H1 (cell line): ENCODE measurements at places on chromosomes 3 and 15. TPM values are rescaled to one million over a fixed set of nuclear protein-coding genes. Genes with fewer than 3 reads are reported as not detected.

The DUOX1 gene
- 0.84 and 0.96 TPM in 2 replicates for total RNA-seq

DNA sequence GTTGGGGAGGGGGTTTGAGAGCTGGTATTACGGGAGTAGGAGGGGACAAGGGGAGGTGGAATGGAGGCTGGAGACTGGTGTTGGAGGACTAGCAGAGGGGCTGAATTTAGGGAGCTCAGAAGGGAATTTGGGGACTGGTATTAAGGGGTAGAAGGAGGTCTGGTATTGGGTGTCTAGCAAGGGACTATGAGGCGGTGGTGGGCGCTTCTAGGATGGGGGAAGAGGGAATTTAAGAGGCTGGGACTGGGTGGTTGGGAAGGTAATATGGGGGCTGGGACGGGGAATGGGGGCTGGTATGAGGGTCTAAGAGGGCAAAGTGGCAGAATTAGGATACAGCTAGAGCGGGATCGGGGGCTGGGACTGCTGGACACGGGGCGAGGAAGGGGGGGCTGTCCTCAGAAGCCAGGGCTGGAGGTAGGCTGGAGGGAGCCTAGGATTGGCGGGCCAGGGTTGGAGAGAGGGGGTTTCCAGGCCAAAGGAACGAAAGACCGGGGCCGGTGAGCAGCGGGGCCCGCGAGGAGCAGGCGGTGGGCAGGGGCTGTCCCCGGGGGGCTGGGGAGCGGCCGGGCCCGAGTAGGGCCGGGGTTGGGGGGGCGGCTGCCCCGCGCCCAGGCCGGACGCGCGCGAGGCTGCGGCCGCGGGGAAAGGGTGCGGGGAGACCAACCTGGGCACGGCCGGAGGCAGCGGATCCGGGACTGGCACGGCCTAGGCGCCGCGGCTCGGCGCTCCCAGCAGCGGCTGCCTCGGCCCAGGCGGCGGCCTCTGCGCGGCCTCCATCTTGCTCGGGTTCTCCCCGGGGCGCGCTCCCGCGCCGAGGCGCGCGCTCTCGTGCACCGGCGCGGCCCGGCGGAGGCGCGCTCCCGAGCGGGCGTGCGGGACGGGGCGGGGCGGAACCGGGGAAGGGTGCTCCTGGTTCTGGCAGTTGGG, at the start of gene LHFPL4:
Gene LHFPL4 (minus strand): TSS at position 802 of the 927 bp plus-strand sequence. CDS start 1,143 bp downstream, outside the sequence.
- H3K36me3 ChIP-seq: no peaks in the 10 kb centered on the region
- peaks cover 7% of the 10 kb centered on the region for H3K4me1 ChIP-seq
- peak; percentile 85 for DNase-seq
- no peaks in the 10 kb centered on the region for H3K27me3 ChIP-seq

DNA sequence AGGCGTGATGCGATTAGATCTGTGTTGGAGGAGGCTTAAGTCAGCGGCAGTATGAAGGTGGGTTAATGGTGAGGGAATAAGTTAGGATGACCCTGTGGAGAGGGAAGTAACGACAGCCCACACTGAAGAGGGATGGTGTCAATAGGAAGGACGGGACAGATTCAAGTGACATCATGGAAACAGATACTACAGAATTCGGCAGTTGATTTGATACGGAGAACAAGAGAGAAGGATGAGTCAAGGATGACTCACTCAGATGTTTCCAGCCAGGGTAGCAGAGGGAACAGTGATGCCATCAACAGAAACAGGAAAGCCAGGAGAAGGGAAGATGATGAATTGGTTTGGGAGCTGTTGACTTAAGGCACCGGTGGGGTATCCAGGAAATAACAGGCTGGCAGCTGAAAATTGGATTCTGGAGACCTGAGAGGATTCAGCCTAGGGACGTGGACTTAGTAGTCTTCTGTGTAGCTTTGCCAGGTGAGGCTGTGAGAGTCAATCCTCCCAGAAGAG, 38.0 kb downstream of the SHC4 start:
- no peak overlapping the region for H3K27ac ChIP-seq
- H3K36me3 ChIP-seq: no peaks in the 10 kb centered on the region
- H3K27me3 ChIP-seq: no peaks in the 10 kb centered on the region
- no peak for DNase-seq
- H3K4me1 ChIP-seq: no peaks in the 10 kb centered on the region

The PSTPIP1 gene
- 0.63 and 1.8 TPM in 2 replicates for total RNA-seq

DNA sequence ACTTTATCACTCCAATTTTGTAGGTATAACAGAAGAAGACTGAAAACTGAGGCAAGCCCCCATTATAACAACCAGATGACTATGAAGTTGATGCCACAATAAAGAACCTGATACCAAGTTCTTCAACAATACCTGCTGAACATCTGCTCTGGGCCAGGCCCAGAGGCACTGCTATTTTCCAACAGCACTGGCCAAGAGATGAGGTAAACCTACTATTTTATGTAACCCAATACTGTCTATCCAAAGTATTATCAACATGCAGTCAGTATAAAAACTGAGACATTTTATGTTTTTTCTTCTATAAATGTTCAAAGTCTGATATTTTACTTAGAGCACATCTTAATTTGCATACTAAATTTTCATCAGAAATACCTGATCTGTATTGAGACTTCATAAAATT, 6.1 kb downstream of the SPG11 start:
- DNase-seq: no peak
- H3K27me3 ChIP-seq: no peaks in the 10 kb centered on the region
- H3K27ac ChIP-seq: no peak overlapping the region
- H3K36me3 ChIP-seq: peaks cover 2% of the 10 kb centered on the region; the same call in 1 of the 2 replicates
- H3K4me3 ChIP-seq: no peak overlapping the region

- H3K36me3 ChIP-seq: no peaks in the 10 kb centered on the region
- H3K4me1 ChIP-seq: no peaks in the 10 kb centered on the region
- peak overlapping the region; percentile 81 for H3K27ac ChIP-seq
- DNase-seq: no peak
Measured at GRCh38 chr15:30990446-30991254, 778 bp downstream of the MTMR10 start.

DNA sequence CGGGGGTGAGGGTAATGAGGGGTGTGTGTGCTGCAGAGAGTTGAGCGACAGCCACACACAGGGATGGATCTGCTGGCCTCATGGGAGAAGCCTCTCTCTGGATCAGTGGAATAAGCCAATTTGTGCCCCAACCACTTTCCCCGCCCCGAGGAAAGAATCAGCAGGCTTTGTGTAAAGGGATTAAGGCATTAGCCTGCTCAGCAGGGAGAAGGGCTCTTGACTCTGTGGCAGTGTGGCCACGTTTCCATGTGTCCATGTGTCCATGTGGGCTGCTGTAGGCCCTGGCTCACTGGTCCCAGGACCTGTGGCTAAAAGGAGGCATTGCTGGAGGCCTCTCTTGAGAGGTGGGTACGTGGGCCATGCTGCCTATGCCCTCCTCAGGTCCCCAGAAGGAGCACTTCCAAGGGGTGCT, 104.7 kb downstream of the HMG20A start:
- no peak overlapping the region for H3K4me3 ChIP-seq
- H3K36me3 ChIP-seq: no peaks in the 10 kb centered on the region
- H3K27me3 ChIP-seq: no peaks in the 10 kb centered on the region
- DNase-seq: no peak

The STAB1 gene
- 1.8 and 1.9 TPM in 2 replicates for total RNA-seq

GRCh38 chr3:28936154-28936553, 344.7 kb upstream of the RBMS3 start:
- H3K27me3 ChIP-seq: no peaks in the 10 kb centered on the region
- DNase-seq: no peak
- no peak overlapping the region for H3K27ac ChIP-seq
- H3K36me3 ChIP-seq: no peaks in the 10 kb centered on the region
- no peaks in the 10 kb centered on the region for H3K4me1 ChIP-seq
- no peak overlapping the region for H3K4me3 ChIP-seq

- H3K4me3 ChIP-seq: no peak overlapping the region
- H3K4me1 ChIP-seq: no peaks in the 10 kb centered on the region; the same call in 1 of the 2 replicates
- peaks cover 89% of the 10 kb centered on the region for H3K36me3 ChIP-seq
- no peak for DNase-seq
- no peak overlapping the region for H3K27ac ChIP-seq
- H3K27me3 ChIP-seq: no peaks in the 10 kb centered on the region
Measured at GRCh38 chr15:58909616-58910015, 23.9 kb downstream of the SLTM start.

DNA sequence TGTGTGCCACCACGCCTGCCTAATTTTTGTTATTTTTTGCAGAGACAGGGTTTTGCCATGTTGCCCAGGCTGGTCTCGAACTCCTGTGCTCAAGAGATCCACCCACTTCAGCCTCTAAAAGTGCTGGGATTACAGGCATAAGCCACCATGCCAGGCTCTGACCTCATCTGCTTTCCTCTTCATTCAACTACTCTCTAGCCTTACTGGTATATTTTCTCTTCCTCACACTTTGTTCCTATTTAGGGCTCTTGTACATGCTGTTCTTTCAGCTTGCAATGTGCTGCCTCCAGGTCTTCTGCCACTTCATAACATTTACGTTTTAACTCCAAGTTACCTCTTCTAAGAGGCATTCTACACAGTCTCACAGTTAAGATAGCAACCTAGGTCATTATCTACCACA, 34.9 kb downstream of the PIK3CB start:
- DNase-seq: no peak
- no peaks in the 10 kb centered on the region for H3K36me3 ChIP-seq
- peaks cover 2% of the 10 kb centered on the region for H3K4me1 ChIP-seq

- no peaks in the 10 kb centered on the region for H3K27me3 ChIP-seq
- H3K4me1 ChIP-seq: no peaks in the 10 kb centered on the region
- DNase-seq: no peak
- H3K4me3 ChIP-seq: no peak overlapping the region
- H3K27ac ChIP-seq: no peak overlapping the region
- H3K36me3 ChIP-seq: no peaks in the 10 kb centered on the region
Measured at GRCh38 chr3:72919520-72919919, 31.7 kb downstream of the GXYLT2 start.

- H3K36me3 ChIP-seq: no peaks in the 10 kb centered on the region
- H3K27ac ChIP-seq: no peak overlapping the region
- H3K4me1 ChIP-seq: no peaks in the 10 kb centered on the region
- H3K4me3 ChIP-seq: no peak overlapping the region
- no peak for DNase-seq
Measured at GRCh38 chr3:87488765-87489164, 212.4 kb upstream of the POU1F1 start.

The NKIRAS1 gene
- 7.0 and 7.6 TPM in 2 replicates for total RNA-seq

The CALML4 gene
- 9.3 and 12.5 TPM in 2 replicates for total RNA-seq

- H3K4me3 ChIP-seq: no peak overlapping the region
- H3K27ac ChIP-seq: no peak overlapping the region
- no peak for DNase-seq
- H3K4me1 ChIP-seq: no peaks in the 10 kb centered on the region
- no peaks in the 10 kb centered on the region for H3K36me3 ChIP-seq
Measured at GRCh38 chr15:39497016-39497758, 83.7 kb upstream of the THBS1 start.

DNA sequence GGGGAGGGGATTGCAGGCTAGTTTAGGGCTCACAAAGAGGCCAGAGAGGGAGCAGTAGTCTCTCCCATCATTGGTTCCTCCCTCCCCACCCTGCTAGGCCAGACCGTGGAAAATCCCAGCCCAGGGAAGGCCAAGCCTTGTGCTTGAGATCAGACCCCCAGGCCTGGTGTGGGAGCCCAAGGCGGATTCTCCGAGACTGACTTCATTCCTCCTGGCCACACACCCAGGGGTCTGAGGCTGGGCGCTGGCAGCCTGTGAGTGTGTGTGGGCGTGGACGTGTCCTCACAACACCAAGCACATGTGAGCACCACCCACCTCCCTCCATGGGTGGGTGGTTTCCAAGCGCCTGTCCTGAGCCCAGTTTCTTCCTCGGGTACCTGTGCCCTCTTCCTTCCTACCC, 4.1 kb downstream of the LOXL1 start:
- H3K27ac ChIP-seq: no peak overlapping the region
- H3K4me3 ChIP-seq: no peak overlapping the region
- H3K4me1 ChIP-seq: peaks cover 10% of the 10 kb centered on the region
- H3K36me3 ChIP-seq: no peaks in the 10 kb centered on the region
- DNase-seq: no peak
- H3K27me3 ChIP-seq: no peaks in the 10 kb centered on the region; the same call in 1 of the 2 replicates

DNA sequence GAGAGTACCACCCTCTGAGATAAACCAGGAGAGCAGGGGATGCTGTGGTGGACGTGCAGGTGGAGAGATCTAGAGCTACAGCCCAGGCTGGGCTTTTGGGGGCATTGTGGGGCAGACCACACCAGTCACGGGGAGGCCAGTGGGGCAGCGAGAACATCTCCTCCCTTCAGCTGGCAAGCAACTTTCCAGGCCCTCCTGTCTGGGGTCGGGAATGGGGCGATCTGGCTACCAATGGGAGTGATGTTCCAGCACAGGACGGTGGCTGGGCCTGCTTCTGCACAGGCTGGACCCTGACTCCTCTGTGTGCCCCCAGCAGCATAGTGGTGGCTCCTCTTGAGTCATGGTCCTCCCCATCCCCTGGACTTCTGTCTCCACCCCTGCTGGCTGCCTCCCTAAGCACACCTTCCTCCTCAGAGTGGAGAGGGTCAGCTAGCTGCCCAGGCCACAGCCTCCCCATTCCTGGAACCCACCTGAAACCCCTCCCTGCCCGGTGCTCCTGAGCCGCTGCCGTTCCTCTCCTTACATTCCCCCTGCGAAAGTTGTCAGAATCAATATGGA, 16.1 kb downstream of the IRAK2 start:
- H3K4me1 ChIP-seq: no peaks in the 10 kb centered on the region
- no peak overlapping the region for H3K27ac ChIP-seq
- H3K36me3 ChIP-seq: no peaks in the 10 kb centered on the region
- H3K27me3 ChIP-seq: no peaks in the 10 kb centered on the region
- no peak overlapping the region for H3K4me3 ChIP-seq

DNA sequence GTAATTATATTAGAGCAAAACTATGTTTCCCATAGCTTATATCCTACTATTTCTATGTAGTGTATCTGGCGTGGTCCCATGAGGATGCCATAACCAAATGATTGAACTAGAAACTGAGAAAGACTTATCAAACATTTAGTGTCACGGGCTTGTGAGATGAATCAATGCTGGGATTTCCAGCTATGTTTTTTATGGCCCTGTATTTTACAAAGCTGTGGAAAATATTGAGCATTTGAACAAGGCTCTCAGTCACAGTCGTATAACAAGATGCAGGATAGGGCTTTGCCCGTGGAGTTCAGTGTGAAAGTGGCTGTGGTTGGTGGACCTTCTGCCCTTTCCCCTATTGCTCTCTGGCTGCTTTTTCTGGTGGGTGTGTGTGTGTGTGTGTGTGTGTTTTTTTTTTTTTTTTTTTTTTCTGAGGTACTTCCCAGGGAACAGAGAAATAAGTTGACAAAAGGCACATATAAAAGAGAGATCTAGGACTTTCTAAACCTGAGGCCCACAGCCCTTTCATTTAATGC, 60.7 kb downstream of the CACNA1D start:
- H3K36me3 ChIP-seq: no peaks in the 10 kb centered on the region
- H3K27me3 ChIP-seq: no peaks in the 10 kb centered on the region
- no peak overlapping the region for H3K27ac ChIP-seq
- H3K4me3 ChIP-seq: no peak overlapping the region
- no peak for DNase-seq

- no peak for DNase-seq
- no peak overlapping the region for H3K27ac ChIP-seq
- H3K27me3 ChIP-seq: no peaks in the 10 kb centered on the region
- H3K4me3 ChIP-seq: no peak overlapping the region
- H3K4me1 ChIP-seq: no peaks in the 10 kb centered on the region
Measured at GRCh38 chr15:74857082-74857655, 14.2 kb upstream of the ULK3 start.

The MYO5C gene
- total RNA-seq: 25.0 and 26.7 TPM in 2 replicates

DNA sequence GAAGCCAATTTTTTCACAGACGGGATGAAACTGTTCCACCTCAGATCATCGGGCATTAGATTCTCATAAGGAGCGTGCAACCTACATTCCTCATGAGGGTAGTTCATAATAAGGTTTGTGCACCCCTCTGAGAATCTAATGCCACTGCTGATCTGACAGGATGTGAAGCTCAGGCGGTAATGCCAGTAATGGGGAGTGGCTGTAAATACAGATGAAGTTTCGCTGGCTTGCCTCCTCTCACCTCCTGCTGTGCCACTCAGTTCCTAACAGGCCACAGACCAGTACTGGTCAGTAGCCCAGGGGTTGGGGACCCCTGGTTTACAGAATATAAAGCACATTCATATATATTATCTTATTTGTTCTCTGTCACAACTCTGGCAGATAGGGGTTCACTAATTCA, 2.1 kb upstream of the LIMD1 start:
- no peaks in the 10 kb centered on the region for H3K36me3 ChIP-seq
- no peak for DNase-seq
- no peak overlapping the region for H3K27ac ChIP-seq
- H3K4me3 ChIP-seq: no peak overlapping the region
